ENCODE measurements at places on chromosomes 6 and 20.

DNA sequence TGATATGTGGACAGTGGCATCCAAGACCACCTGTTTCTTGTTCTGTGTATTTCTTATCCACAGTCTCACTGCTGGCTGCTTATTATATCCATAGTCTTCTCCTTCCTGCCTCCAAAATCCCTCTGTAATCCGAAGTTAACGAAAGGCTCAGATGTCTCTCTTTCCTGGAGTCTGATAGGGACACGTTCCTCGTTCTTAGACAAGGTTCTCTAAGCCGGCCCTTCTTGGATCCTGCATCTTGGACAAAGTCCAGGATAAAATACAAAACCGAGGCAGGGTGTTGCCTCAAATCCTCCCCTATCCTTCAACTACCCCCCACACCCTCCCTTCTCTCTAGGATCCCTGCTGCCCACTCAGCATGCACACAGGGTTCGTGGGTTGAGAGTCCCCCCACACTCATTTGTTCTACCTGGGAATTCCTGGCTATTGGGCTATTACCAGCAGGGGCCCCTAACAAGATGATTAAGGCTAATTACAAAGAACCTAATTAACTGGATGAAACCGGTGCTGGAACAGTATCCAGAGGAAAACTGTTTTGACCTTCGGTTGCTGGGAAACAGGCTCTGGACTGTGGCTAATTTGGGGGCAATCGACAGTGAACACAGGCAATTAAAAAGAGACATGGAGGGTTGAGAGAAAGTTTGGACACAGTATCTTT, 32.7 kb upstream of the MRPS10 start:
- DNase-seq, result no peak

DNA sequence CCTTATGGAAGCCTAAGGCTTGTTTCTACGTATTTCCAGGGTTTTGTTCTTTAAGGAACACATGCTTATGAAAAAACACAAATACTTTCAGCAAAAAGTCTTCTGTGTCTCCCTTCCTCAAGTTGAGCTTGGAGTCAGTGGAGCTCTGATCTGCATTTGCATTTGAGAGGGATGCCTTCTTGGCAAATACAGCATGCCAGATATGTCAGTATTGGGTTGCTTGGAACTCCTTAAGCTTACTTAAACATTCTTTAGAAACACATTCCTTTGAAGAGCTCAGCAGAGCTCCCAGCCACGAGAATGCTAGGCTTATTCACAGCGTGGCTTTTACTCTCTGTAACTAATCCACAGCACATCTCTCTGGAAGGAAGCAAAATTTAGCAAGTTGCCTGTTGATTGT, 68.3 kb downstream of the ANKRD6 start:
- DNase-seq, result no peak

DNA sequence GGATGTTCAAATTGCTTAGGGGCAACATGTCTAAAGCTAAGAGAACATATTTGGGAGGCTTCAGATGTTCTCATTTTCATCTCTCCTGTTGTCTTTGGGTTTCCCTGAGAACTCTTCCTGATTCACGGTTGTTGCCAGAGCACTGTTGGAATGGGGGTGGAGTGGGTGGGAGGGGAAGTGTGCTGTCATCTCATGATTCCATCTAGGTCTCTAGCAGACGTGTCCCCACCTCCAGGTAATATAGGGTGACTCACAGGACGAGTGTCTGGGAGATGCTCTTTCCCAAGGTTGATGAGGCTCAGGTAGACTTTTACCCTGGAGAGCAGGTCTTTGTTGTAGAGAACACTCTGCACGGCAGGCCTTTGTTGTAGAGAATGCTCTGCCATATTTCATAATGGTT, 636.9 kb downstream of the QKI start:
- DNase-seq, result no peak

DNA sequence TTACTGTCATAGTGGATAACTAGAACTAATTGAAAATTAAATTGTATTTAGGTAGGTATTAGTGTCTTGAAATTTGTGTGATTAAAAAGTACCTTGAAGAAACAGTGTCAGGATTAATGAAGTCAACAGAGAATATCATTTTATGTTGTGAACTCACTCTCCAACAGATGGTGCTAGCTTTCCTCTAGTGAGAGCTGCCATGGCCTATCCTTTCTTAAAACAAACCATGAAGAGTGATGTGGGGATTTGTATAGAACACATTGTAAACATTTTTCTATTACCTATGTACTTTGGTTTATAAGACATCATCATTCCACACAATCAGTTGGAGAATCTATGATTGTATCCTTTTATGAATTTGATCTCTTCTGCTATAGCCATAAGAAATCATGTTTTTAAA, 4.8 kb upstream of the SRSF12 start:
- DNase-seq, result no peak

DNA sequence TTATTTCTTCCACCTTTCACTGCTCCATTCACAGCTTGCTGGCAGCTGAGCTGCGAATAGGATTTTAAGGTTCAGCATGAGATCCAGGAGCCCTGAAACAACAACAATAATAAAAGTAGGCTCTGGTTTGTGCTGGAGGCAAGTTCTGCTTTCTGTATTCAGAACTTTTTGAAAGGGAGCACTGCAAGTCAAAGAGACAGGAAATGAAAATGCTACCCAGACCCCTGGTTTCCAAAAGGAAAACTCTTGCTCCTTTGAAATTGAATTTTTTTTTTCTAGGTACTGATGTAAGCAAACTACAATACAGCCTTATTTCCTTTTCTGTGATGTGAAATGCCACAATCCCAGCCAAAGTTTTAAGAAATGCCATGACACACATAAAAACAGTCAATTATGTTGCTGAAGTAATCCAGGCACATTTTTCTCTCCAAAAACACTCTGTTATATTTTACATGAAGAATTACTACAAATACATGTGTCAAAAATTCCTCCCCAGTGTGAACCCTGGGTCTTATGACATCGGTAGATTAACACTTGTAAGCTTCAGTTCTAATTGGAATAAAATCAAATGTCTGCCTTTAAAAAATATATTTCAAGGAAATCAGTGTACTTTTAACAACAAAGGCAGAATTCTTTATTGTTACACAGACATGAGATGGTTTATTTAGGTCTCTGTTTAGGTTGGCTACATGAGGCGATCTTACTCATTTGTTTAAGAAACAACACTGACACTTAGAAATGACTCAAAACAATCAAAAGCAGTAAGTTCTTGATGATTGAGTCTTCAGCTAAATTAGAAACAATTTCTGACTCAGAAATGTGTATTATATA, 656.7 kb downstream of the EPHA7 start:
- no peak for DNase-seq

DNA sequence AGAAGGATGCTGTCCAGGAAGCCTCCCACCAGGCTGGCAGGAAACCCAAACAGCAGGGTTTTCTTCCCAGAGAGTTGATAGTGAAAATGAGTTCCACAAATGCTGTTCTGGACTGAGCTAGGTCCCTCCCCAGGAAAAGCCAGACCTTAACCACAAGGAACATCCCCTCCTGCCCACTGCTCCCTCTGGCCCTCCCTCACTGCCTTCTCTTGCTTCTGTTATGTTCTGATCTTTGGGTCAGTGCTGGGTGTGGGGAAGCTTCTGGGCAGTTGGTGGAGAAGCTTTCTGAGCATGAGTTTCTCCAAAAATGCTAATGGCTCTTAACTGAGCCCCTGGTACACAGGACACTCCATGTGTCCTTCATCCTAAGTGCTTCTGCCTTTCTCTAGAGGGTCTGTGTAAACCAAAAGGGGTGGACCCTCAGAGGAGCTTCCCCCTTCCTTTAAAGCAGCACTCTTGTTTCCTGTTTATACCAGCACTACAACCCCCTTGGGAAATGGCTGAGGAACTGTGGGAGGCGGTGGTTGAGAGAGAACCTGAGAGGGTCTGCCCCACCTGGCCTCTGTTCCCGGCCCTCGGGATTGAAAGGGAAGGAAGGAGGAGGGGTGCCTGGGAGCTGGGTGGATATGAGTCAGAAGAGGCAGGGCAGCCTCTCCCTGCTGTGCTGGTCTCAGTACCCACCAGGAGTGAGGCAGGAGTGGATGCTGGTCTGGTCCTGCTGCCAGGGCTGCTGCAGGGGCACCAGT, 42.0 kb downstream of the CDS2 start:
- no peak for DNase-seq

GRCh38 chr6:154297721-154298120, 58.9 kb downstream of the IPCEF1 start:
- no peak for DNase-seq

- DNase-seq, result no peak
Observed at GRCh38 chr6:154350293-154350692, 6.3 kb downstream of the IPCEF1 start.

Data from activated CD4-positive, alpha-beta T cell treated with anti-CD3 and anti-CD28 coated beads for 4 hours (primary cell).